ENCODE measurements at places on chromosomes 1 and 21. TPM values are rescaled to one million over a fixed set of nuclear protein-coding genes. Genes with fewer than 3 reads are reported as not detected.

Gene MAP3K21
- total RNA-seq = 1.6 TPM

- DNase-seq = no peak
Measured at GRCh38 chr1:175234639-175235038, 42.1 kb upstream of the KIAA0040 start.

Gene SLC9C2
- not detected for total RNA-seq

DNA sequence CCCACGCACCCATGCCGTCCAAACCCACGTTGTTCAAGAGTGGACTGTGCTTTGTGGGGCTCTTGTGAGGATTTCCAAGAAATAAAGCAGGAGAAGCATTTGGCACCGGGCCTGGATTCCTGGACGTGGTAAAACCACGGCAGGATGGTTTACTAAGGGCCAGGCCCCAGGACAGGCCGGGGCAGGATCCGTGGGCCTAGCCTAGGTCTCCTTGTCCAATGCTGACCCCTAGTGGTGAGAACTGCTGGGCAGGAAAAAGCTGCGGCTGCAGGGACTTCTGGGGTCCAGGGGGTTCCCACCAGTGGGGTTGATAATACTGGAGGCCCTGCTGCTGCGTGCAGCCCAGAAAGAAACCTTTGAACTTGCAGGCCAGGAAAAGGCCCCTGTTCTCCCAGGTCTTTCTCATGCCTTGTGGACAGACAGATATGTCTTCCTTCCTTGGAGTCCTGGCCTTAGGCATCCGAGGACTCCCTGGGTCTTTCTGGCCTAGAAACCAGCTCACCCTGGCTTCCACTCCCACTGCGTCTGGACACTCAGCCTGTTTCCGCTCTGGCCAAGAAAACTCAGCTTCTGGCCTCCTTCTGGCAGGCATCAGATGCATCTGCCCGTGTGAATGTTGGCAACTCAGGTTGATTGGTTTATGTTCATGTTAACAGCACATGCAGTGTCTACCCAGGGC is 106.9 kb upstream of the TMEM51 start:
- DNase-seq = peak; percentile 86

DNA sequence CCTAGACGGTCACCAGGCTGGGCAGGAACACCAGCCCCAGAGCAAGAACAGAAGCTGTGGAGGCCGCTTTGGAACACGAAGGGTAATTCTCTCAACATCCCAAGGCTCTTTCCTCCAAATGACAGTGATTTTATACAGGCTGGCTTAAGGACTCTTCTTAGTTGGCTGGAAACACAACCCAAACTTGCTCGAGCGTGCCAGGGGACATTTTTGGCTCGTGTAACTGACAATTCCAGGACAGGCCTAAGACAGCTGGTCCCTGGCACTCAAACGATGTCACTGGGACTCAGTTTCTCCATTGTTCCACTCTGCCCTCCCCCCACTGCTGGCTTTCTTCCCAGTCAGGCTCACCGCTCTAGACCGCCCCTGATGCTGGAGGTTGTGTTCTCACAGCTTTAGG is 164.7 kb downstream of the NPHP4 start:
- no peak for DNase-seq

GRCh38 chr1:171343727-171344472 is 29.9 kb downstream of the FMO4 start:
- no peak for DNase-seq

DNA sequence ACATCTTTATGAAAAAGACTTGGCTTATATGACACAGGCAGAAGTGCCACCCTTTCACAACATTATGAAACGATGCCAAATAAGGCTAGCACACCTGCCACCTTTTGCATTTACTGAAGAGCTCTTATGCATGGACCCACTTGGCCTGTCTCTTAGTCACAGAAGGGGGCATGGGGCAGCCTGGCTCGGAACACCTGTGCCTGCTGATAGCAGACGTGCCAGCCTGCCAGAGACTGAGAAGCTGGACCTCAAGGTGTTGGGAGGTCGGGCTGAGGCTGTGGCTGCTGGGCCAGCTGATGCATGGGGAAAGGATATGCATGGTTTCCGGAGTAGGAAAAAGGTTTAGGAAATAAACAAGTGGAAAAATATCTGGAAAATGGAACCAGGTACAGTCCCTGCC is 21.5 kb downstream of the RCAN1 start:
- DNase-seq = no peak

Gene SH2D5
- total RNA-seq = not detected

GRCh38 chr1:17046334-17046657 is 7.5 kb downstream of the SDHB start:
- no peak for DNase-seq

GRCh38 chr1:201850053-201850397 is 21.1 kb downstream of the IPO9 start:
- DNase-seq = no peak

DNA sequence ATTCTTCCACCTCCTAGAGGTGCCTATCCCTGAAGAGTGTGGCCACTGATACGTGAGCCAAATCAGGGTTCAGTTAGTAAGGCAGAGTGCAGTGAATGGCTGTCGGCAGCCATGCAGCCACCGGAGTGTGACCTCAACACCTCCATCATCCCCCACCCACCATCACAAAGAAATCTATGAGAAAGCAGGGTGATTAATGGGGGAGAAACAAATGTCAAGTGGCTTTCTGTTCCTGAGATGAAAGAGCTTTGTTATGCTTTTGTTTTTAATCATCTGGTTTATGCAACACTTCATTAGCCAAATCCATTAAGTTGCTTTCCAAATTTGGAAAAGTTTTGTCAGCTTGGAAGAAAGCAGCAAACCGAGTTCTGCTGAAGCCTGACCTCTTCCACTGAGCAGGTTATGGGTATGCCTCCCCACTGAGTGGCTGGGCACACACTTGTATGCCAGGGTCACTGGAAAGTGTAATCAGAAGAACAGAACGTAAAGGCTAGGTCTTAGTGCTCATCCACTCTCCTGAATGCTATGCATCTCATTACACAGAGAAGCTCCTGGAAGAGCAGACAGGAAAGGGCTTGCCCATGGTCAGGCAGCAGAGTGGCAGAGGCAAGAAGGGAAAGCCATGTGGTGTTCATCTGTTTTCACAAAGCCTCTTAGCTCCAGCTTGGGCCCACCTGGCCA is 57.1 kb upstream of the ATP1B1 start:
- no peak for DNase-seq

Gene SRGAP2C
- total RNA-seq = 69.9 TPM

- DNase-seq = no peak
Measured at GRCh38 chr1:155104605-155105534, 22.8 kb upstream of the EFNA1 start.

Gene DNAI4
- total RNA-seq = 70.9 TPM

- no peak for DNase-seq
Measured at GRCh38 chr21:25578056-25578961, 29.0 kb downstream of the MRPL39 start.

- peak; percentile 83 for DNase-seq
Measured at GRCh38 chr1:230807029-230807428, 59.8 kb downstream of the CAPN9 start.

Gene PRDM16
- total RNA-seq = 31.3 TPM

DNA sequence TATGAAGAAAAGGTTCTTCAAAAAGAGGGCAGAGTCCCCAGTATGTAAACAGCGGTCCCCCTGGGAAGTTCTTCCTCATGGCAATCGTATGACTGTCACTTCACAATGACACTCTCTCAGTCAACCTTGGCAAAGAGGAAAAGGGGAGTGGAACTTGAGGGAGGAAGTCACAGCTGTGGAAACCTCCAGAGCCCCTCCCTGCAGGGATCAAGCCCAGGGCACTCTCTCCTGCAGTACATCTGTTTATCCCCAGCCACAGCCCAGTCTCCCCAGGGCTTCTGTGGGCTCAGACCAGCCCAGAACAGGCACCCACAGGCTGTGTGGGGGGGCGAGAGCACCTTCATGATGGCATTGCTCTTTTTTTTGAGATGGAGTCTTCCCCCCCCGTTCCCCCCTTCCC is 2.0 kb downstream of the ATP13A2 start:
- DNase-seq = no peak
